ENCODE measurements at places on chromosomes 2 and 18. TPM values are rescaled to one million over a fixed set of nuclear protein-coding genes. Genes with fewer than 3 reads are reported as not detected.

Gene TMEFF2
- total RNA-seq = 0.22 TPM

Gene PUM2
- total RNA-seq = 56.6 TPM

Gene TMEM150A
- total RNA-seq = 3.1 TPM

Gene PER2
- total RNA-seq = 7.4 TPM

Gene DNER
- total RNA-seq = 0.55 TPM

Gene C2orf78
- total RNA-seq = not detected

Gene RND3
- 1,131 TPM for total RNA-seq

Gene ZBTB14
- 13.0 TPM for total RNA-seq

Gene IL1B
- 1.7 TPM for total RNA-seq

Gene SKOR2
- total RNA-seq = not detected

Data from uterine smooth muscle cell (primary cell).